ENCODE measurements at places on chromosomes 11 and 22. TPM values are rescaled to one million over a fixed set of nuclear protein-coding genes. Genes with fewer than 3 reads are reported as not detected.

The TRAPPC4 gene
- 43.0 TPM for total RNA-seq

GRCh38 chr11:21635394-21636145, 557.3 kb upstream of the ANO5 start:
- no peak for DNase-seq

- no peak for DNase-seq
These were observed 23.1 kb downstream of the A4GALT start for GRCh38 chr22:42697542-42698013.

The MMP3 gene
- not detected for total RNA-seq

DNA sequence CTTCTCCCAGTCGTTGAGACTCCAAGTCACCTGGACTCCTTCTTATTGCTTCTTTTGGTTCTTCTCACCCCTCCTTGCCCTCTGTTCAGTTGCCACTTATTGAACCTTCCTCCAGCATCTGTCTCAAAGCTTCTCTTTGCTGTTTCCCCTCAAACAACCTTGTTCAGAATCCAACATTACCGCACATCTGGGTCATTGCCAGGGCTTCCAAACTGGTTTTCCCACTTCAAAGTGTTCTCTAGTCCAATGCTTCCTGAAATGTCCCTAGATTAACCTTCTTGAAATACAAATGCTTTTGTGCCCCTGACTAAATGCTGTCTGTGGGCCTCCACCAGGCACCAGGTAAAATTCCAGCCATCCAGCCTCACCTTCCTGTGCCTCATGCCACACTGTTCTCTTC, 100.8 kb upstream of the TTC12 start:
- no peak for DNase-seq

GRCh38 chr11:64207256-64208085, 950 bp downstream of the FERMT3 start:
- peak; percentile 96 for DNase-seq

GRCh38 chr11:68099474-68100405, 21.4 kb downstream of the CHKA start:
- DNase-seq, result no peak

GRCh38 chr11:3893311-3893710, 37.8 kb downstream of the STIM1 start:
- no peak for DNase-seq

The XKR3 gene
- total RNA-seq, result not detected

The MFNG gene
- 138 TPM for total RNA-seq

GRCh38 chr11:119673052-119673758, 55.8 kb downstream of the NECTIN1 start:
- DNase-seq, result no peak

GRCh38 chr22:29744902-29745301, 21.9 kb downstream of the ZMAT5 start:
- no peak for DNase-seq

DNA sequence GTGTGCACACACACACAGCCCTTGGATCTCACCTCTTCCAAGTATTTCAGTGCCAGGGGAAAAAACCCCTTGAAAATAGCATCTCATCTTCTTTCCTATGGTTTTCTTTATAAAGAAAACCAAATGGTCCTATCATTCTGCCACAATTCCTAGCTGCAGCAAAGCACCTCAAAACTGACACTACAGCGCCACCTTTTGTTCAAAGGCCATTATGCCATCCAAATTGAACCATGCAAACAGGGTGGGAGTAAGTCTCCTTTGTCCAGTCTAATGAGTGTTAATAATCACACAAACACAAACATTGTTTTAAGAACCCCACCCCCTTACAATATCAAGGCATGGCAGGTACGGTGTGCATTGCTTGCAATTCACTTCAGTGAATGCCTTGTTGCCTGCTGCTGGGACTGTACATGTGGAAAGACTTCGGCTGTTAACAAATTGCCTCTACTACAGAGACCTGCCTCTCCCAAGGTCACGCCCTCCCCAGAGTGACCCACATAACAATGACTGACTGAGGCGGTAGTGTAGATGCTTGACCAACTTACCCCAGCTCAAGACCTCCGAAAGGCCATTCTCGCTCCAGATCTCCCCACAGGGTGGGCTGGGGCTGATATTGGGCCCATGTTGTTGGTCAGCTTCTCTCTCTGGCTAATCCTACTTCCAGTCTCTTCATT, 31.7 kb downstream of the FAM181B start:
- DNase-seq, result no peak

The ARHGAP8 gene
- total RNA-seq, result 19.3 TPM

DNA sequence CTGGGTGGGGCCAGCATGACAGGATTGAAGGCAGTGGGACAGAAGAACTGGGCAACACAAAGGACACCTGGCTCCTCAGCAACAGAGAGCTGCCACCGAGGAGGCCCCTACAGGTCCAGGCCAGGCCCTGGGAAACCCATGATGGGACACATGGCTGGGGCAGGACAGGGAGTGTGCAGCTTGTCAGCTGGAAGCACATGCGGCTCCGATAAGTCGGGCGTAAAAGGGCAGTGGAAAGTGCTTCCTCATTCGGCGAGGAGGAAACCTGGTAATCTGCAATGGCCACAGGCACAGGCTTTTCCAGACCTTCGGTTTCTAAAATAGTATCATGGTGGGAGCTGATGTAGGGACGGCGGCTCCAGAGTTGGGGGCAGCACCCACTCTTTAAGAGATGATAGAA, 16.5 kb downstream of the GNAZ start:
- DNase-seq, result no peak

- DNase-seq, result no peak
These were observed 16.9 kb downstream of the ELFN2 start for GRCh38 chr22:37410174-37411055.

The HTR3B gene
- total RNA-seq, result not detected

The SNX32 gene
- not detected for total RNA-seq

- DNase-seq, result peak; percentile 46
These were observed 77.8 kb downstream of the GRIK4 start for GRCh38 chr11:120589376-120589775.

DNA sequence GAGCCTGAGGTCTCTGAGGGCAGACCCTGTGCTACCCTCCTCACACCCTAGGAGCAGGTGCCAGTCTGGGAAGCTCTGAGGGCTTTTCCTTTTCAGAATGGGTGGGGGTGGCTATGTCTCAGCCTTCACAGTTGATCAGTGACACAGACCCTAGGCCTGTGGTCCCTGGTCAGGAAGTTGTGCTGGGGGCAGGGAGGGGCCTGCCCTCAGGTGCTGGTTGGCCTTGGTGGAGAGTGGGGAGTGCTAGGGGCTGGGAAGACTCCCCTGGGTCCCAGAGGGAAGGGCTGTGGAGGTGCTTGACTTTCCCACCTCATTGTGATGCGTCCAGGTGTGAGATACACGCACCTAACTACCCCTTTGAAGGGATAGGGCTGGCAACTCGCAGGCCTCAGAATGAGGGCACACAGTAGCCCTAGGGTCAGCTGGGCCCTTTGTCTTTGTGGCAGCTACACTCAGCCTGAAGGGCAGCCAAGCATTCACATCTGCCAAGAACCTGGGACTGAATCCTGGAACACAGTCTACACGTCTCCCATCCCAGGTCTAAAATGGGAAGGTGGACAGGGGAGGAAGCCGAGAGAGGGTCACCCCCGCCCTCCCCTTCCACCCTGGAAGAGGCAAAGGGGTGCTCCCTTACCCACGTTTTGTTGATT, 31.2 kb upstream of the ATXN10 start:
- no peak for DNase-seq

GRCh38 chr11:118699506-118700220, 20.2 kb upstream of the TREH start:
- DNase-seq, result no peak

DNA sequence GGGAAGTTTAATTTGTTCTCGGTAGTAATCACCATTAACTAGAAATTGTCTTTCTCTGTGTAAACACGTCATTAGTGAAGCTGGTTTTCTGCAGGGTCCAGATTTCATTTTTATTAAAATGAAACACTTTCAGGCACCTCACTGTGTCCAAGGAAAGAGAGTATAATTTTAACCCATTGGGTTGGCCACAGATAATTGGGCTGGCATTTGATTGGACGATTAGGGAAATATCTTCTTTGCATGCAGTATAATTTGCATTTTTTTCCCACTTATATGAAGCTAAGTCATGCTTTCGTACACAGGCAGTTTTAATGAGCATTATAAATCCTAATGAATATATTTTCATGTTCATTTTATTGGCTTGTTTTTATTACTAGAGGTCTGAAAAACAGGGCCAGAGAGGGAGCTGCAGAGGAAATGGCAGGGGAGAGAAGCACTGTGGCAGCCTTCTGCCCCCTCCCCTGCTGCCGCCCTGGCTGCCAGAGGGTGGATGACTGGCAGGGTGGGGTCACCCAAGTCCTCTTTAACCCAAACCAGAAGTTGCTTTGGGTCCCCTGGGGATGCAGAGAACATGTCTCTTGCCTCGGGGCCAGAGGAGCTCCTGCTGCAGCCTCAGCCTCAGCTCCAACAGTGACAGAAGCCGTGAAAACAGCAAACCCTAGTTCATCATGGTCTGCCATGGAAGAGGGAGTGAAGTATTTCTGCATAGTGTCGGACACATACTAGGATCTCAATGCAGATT, 93.9 kb downstream of the PKNOX2 start:
- DNase-seq, result no peak

DNA sequence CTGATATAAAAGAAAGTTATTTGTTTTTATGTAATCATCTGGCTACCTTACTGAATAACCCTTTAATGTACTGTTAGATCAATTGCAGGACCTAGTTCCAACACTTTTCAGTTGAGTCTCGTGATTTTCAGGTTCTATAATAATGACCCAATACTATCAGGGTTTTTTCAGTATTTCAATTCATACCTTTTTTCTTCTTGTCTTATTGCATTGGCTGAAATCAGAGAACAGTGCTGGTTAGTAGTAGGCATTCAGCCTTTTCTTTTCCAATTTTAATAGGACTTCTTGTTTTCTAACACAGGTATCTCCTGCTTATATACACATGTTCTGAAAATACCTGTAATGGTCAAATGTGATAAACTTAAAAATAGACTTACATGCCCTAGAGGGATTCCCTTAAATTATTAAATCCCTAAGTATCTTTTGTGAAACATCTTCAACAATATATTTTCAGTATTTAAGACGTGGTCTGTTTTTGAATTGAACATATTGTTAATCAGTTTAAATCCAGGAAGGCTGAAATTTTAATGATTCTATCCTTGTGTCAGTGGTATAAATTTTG, 13.6 kb downstream of the ZC3H12C start:
- no peak for DNase-seq

- no peak for DNase-seq
These were observed 140.4 kb downstream of the NAV2 start for GRCh38 chr11:19853016-19853415.

The PHOX2A gene
- not detected for total RNA-seq

DNA sequence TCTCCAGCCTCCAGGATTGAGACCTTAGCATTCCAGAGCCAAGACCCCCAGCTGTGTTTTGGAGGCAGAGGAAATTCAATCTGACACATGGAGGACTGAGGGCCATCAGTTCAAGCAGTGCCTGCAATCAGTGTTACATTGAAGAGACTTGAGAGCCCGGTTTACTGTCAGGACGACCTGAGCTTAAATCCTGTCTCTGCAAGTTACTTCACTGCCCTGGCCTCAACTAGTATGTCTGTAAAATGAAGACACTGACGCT, 35.1 kb downstream of the TRIM29 start:
- DNase-seq, result no peak

DNA sequence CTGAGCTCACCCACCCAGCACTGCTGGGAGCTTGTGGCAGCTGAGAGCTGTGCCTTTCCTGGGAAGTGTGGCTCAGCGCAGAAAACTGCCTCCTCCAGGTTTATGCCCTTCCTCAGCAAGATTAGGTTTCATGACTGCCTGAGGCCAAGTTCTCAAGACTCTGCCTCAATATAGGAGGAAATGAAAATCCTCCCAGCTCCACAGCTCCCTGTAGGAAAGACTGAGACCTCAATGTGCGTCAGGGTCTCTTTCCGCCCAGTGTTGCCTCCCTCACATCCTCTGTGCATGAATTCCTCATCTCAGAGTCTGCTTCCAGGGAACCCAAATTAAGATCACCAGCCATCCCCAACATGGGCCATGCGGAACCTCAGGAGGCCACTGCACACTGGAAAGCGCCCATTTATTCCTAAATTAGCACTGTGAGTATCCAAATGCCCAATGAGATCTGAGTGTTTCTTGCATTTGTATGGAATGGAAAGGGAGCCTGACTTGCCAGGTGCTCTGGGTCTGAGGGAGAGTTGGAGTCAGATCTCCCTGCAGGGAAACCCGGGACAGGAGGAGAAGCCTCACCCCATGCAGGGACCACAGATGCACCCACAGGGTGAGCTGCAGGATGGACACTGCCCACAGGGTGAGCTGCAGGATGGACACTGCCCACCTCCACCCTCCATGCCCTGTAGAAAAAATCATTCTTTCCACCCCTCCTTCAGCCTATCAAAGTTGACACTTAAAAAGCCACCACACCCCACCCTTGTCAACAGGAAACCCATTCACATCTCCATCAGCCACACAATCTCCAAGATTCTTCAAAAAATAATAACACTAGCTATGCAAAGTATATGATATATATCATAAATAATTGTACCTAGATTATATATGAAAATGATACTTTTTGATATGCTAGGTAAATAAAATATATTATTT, 97.4 kb upstream of the IGLL5 start:
- no peak for DNase-seq

The SMIM35 gene
- total RNA-seq, result 0.97 TPM

The TRIM34 gene
- 19.7 TPM for total RNA-seq

GRCh38 chr11:131749101-131749500, 378.7 kb downstream of the NTM start:
- DNase-seq, result no peak

- DNase-seq, result no peak
These were observed 11.5 kb downstream of the STX3 start for GRCh38 chr11:59766542-59767224.

The CTSC gene
- total RNA-seq, result 486 TPM

The MS4A6A gene
- total RNA-seq, result 309 TPM

GRCh38 chr11:2467695-2468055, 22.9 kb downstream of the KCNQ1 start:
- DNase-seq, result peak; percentile 79

The MRGPRX4 gene
- total RNA-seq, result not detected

DNA sequence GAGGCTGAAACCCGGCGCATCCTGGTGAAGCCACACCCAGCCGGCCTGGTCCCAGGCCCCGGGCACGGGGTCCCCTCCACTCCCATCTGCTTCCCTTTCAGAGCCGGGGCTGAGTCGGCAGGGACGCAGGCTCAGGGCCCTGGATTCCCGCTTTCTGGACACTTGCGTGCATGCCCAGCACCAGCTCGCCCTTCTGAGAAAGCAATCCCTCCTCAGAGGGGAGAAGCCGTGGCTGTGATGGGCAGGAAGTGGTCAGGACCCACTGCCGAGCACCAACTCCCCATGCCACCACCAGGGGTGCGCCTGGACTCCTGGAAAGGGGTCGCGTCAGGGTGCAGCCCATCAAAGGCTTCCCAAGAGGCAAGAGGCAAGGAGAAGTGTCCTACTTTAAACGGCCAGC, 15.1 kb downstream of the CDKN1C start:
- no peak for DNase-seq

The VSIG10L2 gene
- total RNA-seq, result 2.1 TPM

- peak; percentile 80 for DNase-seq
These were observed 1.7 kb upstream of the RHOD start for GRCh38 chr11:67054836-67055523.

- DNase-seq, result no peak
These were observed 3.8 kb downstream of the PKDREJ start for GRCh38 chr22:46259374-46259773.

The OR56A1 gene
- total RNA-seq, result 0.19 TPM

The AIFM3 gene
- total RNA-seq, result 6.3 TPM

The NCR3LG1 gene
- total RNA-seq, result 2.3 TPM

- DNase-seq, result no peak
These were observed 82.2 kb upstream of the GRK3 start for GRCh38 chr22:25482091-25482760.

The OR4C13 gene
- not detected for total RNA-seq

The OR52A5 gene
- total RNA-seq, result not detected

All from spleen (tissue), 13 donors.